ENCODE measurements at places on chromosomes 5 and 9.

DNA sequence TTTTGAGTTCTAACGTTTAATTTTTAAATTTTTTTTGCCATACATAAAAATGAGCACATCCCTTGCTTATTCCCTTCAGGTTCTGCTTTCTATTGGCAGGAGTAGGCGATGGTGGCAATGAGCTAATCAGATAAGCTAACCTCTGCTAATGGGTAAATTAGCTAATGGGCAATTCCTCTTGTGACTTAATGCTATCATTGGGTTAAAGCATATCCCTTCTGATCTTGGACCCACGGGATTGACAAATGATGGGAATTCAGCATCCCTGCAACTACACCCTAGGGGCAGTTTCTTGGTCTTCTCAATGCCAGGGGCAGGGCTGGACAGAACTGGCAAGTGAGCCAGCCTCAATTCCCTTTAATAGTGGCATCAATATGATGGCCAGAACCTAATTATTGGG, 70.2 kb upstream of the IL12B start:
- DNase-seq, result no peak

- no peak for DNase-seq
Observed at GRCh38 chr9:114132550-114132918, 22.8 kb upstream of the COL27A1 start.

GRCh38 chr5:147464211-147464610, 45.7 kb downstream of the DPYSL3 start:
- DNase-seq, result no peak

DNA sequence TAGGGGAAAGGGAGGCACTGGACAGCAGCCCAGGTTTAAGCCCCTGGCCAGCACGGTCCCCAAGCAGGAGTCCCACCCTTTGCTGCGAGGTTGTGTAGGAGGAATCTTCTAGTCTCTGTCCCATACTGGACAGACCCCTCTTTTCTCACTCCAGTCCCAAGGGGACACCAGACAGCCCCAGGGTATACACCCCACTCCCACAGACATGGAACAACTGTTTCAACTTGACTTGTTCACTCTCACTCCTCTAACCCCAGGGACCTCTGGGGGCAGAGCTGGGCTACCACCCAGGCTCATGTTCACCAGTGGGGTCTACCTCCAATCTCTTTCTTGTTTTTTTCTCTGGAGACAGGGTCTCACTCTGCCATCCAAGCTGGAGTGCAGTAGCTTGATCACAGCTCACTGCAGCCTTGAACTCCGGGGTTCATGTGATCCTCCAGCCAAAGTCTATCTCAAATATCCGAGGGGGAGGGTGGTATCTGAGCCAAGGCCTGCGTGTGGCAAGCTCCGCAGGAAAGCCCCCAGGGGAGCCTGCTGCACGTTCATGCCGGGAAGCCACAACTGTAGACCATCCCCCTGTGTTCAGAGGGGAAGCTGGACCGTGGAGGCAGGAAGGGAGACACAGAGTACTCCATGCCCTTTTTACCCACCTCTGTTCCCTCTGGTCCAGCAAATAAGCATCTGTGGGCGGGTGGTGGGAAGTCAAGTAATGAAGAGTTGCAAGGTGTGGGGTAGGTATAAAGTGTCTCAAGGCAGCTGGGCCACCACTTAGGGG, 1.8 kb downstream of the PTGES2 start:
- no peak for DNase-seq

DNA sequence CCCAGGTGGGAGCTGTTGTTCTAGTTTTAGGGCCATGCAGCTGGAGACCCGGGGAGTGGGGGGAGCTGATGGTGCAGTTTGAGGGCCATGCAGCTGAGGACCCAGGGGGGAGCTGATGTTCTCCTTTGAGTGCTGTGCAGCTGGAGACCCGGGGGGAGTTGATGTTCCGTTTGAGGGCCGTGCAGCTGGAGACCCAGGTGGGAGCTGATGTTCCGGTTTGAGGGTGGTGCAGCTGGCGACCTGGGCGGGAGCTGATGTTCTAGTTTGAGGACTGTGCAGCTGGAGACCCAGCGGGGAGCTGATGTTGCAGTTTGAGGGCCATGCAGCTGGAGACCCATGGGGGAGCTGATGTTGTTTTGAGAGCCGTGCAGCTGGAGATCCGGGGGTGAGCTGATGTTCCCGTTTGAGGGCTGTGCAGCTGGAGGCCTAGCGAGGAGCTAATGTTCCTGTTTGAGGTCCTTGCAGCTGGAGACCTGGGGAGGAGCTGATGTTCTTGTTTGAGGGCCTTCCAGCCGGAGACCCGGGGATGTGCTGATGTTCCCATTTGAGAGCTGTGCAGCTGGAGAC, 14.6 kb downstream of the PDCD6 start:
- no peak for DNase-seq

DNA sequence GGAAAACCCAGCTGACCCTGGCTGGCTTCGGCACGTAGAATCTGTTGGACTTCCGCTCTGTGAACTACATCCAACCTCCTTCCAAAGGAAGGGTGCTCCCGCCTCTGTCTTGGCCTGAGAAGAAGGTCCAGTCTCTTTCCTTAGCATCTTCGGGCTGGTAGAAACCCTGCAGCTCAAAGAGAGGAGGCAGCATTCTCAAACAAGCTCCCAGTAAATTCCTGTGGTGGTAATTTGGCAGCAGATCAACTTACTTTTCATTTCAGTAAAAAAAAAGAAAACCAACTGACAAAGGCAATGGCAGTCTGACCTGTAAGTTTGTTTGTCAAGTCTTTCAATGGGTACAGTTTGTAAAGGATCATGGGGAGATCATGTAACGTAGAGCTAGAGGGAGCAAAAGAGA, 176.7 kb downstream of the MED10 start:
- DNase-seq, result no peak

DNA sequence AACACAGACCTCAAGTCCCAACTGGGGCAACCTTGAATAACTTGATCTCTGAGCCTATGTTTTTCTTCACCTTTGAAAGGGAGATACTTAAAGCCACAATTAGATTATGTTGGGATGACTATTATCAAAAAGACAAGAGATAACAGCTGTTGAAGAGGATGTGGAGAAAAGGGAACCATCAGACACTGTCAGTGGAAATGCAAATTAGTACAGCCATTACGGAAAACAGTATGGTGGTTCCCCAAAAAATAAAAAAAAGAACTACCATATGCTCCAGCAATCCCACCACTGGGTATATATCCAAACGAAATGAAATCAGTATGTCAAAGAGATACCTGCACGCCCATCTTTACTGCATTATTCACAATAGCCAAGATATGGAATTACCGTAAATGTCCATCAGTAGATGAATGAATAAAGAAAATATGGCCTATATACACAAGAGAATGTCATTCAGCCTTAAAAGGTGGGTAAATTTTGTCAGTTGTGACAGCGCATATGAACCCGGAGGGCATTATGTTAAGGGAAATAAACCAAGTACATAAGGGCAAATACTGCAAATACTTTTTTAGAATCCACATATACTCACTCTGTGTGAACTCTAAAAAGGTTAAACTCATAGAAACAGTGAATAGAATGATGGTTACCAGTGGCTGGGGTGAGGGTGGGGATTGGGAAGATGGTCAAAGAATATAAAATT, 12.7 kb downstream of the FAT2 start:
- DNase-seq, result no peak

DNA sequence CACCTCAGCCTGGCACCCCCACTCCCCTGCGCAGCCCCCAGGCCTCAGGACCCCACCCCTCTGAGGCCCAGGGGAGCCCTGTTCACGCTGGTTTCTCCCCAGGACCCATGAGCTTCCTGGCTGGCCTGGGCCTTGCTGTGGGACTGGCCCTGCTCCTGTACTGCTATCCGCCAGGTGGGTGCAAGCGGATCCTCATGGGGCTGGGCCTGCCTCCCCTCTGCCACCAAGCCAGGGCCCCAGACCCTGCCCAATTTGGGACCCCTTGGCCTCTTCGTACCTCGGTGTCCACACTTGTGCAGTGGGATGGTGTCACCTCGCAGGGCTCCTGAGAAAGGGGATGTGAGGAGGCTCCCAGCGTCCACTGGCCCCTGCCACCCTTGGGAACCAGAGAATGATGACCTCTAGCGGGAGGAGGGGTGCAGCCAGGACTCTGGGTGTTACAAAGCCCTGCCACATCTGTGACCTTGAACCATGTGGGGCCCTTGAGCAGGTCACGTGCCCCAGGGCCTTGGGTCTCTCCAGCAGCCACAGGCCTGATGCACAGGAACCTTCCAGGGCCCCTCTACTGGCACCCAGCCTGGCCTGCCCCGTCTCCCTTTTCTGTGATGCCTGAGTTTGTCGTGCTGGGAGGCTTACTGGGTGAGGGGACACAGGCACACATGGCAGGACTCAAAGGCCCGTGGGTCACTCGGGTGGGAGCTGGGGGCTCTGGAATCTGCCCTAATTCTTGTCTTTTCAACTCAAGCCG, 16.3 kb downstream of the CARD19 start:
- no peak for DNase-seq

GRCh38 chr9:13919401-13919800, 394.5 kb downstream of the NFIB start:
- DNase-seq, result no peak

- no peak for DNase-seq
Observed at GRCh38 chr5:100855295-100855694, 47.8 kb downstream of the ST8SIA4 start.

- no peak for DNase-seq
Observed at GRCh38 chr5:146894753-146895521, 16.4 kb upstream of the PPP2R2B start.

GRCh38 chr5:115542651-115543364, 1.8 kb downstream of the FEM1C start:
- DNase-seq, result no peak

- no peak for DNase-seq
Observed at GRCh38 chr9:5976674-5977397, 38.6 kb downstream of the RANBP6 start.

- DNase-seq, result no peak
Observed at GRCh38 chr9:88994469-88995199, 3.4 kb downstream of the S1PR3 start.

DNA sequence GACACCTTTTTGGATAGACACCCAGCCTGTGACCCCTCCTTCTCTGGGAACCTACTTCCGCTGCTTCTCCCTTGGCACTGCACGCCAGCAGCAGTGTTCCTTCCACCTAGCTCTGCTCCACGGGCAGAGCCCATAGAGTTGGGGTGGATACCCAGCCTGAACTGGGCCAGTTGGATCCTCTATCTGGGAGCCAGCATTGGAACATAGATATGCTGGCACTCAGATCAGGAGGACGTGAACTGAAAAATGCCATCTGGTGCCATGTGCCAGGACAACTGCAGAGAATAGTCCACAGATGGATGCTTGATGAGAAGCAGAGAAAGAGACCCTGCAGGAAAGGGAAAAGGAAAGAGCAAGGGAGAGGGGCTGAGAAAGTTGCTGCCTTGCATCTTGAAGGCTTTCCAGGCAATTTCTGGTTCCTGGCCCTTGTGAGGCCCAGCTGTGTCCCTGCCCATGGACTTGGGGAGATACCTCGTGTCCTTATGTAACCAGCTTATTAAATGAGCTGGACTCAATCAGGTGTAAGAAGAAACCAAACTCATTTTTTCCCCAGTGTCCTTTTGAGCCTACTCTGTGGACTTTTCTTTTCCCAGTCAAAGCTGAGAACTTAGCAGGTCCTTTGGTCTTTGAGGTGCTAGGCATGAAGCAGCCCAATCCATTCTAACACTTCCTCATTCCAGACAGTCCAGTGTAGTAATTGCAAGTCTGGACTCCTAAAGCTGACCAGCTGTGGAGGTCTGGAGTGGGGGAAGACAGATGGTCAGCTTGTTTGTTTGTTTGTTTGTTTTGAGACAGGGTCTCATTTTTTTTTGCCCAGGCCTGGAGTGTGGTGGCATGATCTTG, 39.1 kb downstream of the ANGPTL2 start:
- no peak for DNase-seq

- DNase-seq, result no peak
Observed at GRCh38 chr5:169945831-169946261, 34.4 kb downstream of the INSYN2B start.

DNA sequence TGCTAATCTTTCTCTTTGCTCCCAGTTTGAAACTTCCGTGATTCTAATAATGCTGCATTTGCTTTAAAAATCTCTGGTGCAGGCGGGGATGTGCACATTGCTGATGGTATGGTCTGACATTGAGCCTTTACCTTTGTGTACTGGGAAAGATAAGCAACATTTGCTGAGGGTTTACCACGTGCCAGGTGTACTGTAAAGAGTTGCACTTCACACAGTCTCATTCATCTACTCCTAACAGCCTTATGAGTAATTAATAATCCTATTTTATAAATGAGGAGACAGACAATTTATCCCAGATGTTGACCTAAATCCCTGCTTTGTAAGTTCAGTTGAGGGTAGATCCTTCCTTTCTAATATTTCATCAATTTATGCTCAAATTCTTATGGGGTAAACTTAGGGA, 726 bp upstream of the ADGRV1 start:
- DNase-seq, result no peak

DNA sequence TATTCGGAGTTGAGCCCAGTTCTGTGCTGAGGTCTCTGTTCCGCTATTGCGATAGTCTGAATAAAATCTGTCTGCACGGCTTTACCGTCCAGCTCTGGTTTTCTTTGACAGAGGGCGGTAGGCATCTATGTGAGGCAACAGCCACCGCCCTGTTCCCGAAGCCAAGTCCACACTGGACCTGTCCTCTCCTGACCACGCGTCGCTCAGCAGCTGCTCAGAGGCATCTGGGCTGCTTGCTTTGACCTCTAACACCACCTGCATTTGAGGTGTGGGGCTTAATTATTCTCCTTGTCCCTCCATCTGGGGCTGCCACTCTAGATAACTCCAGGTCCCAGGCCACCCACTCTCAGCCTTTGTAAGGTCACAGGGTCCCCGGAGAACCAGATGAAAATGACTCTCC, 168.4 kb upstream of the SMIM23 start:
- no peak for DNase-seq

DNA sequence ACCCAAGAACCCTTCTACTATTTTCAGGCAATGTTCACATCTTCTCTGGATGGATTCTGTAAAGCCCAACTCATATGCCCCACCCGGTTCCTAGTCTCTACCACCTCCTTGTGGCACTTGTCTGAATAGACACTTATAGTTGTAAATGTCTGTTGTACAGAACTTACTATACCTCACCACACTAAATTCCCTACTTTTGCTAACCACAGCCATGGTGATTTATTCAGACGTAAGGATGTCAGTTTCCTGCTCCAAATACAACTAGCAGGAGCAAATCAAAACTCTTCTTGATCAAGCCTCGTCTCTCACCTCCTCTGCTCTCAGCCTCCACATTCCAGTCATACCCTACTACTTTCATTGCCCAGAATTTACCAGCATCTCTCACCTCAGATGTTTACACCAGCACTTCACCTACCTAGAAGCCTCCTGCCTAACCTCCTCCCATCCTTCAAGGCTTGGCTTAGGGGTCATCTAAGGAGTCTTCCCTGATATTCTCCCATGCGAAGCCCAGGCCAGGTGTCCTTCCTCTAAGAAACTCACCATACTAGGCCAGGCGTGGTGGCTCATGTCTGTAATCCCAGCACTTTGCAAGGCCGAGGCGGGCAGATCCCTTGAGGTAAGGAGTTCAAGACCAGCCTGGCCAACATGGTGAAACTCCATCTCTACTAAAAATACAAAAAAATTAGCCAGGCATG, 75.5 kb downstream of the MAPKAP1 start:
- no peak for DNase-seq

GRCh38 chr9:78314953-78315870, 18.3 kb downstream of the PSAT1 start:
- DNase-seq, result no peak

All from SIG-M5 (cell line).